ENCODE measurements at places on chromosomes 12 and 14.

- DNase-seq = no peak
Observed at GRCh38 chr12:42481368-42481767, 108.2 kb downstream of the PRICKLE1 start.

DNA sequence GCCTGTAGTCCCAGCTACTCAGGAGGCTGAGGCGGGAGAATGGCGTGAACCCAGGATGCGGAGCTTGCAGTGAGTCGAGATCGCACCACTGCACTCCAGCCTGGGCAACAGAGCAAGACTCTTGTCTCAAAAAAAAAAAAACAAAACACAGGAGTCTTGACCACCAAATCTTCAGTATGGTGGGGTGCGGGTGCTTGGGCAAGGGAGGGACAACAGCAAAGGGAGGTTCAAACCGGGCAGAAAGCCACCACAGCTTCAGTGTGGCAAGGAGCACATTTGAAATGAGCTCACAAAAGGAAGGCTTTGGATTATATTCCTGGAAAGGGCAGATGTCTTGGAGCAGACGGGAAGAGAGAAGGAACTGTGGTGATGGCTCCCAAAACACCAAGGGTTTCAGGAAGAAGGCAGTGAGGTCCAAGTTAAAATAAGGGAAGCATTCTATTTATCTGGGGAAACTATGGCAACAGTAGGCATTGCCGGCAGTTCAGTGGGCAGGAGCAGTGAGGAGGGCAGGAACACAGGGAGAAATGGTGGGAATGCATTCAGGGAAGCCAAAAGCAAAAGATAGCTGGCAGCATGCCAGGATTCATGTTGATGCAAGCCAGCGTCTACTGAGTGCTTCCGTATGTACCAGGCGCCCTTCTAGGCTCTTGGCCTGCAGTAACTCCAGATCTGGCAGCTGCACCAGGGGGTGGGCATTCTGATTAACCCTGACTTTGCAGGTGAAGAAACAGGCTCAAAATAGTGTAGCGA lies 51.0 kb upstream of the SRSF5 start:
- DNase-seq = no peak

- no peak for DNase-seq
Observed at GRCh38 chr12:63921157-63921556, 76.7 kb downstream of the SRGAP1 start.

- DNase-seq = no peak
Observed at GRCh38 chr12:22250762-22251161, 83.7 kb downstream of the ST8SIA1 start.

GRCh38 chr12:108319277-108320234 lies 19.6 kb downstream of the CMKLR1 start:
- no peak for DNase-seq

DNA sequence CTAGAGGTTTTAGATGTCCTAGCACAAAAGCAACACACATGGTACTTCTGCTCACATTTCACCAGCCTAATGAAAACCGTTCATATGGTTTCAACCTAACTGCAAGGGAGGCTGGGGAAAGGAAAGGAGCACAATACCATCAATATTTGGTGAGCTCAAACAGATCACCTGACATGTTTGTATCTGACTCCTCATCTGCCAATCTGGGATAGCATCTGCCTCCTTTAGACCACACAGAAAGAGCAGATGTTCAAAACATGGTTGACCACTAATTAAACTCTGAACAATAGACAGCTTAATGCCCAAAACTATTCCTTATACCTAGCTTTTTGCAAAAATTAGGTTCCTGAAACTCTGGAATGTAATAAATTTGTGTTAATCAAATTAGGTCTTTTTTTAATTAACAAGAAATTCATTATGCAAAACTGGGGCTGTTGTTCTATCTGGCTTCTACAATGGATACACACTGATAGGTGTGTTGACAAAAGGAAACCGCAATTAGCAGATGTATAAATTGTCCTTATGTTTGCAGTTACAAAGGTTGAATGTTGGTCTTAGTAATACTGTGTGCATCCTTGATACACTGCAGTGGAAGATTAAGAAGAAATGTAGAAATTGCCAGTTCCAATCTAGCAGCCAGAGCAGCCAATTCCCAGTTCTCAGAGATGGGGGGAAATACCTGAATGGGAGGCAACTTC lies 89.3 kb downstream of the DUSP6 start:
- DNase-seq = no peak

- DNase-seq = no peak
Observed at GRCh38 chr14:95620659-95621059, 65.6 kb upstream of the TCL1B start.

GRCh38 chr12:57456145-57456700 lies 1.1 kb downstream of the INHBE start:
- peak; percentile 39 for DNase-seq

DNA sequence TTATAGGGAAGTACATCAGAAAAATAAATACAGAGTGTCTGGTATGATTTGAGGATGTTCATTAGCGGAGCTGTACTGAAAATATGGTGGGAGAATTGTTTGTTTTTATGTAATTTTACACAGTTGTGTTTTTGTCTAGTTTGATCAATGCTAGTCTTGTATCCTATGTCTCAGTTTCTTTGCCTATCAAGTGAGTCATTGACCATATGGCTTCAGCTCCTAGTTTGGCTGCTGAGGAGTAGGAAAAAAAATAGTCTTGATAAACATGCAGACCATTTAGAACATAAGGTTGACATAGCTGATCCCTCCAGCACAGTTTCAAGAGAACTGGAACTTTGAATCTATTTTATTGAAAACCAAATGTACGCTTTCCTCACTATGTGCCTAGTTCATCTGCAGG lies 1292.1 kb upstream of the FLRT2 start:
- DNase-seq = no peak

GRCh38 chr12:48084841-48085460 lies 20.9 kb downstream of the SENP1 start:
- no peak for DNase-seq

DNA sequence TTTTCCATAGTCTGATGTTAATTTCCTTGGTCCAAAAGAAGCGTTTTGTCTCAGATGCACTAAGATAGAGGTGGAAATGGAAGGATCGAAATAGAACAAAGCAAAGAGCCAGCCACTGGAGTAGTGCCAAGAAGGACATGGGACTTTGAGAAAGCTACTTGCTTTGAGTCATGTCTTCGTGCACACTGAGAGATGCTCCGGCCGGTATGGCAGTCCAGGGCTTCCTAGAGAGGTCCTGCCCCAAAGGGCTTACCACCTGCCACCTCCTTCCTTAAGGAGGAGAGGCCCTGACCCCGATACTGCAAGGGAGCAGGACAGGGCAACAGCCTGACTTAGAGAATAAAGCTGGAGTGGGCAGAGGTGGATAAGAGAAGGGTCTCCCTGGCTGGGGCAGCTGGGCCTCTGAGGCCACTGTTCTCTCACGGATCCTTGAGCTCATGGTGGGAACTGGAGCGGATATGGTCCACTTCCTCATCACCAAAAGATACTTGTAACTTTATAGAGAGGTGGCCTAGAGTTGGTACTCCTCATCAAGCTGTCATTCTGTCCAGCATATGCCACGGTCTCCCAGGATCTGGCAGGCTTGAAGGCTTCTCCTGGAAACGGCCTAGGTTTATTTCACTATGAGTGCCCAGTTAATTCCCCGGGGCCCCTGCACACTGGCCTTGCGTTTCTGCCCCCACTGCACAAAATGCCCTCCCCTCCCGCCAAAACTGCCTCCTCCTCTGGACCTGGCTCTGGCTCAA lies 57.4 kb downstream of the FOXN3 start:
- no peak for DNase-seq

Data from activated CD4-positive, alpha-beta T cell treated with anti-CD3 and anti-CD28 coated beads, Interleukin-2, amount 50 U/mL, for 24 hours (primary cell).